T1000 (cell line): ENCODE measurements at places on chromosomes 1 and 21.

- no peak for DNase-seq
Measured at GRCh38 chr21:22892028-22892427, 1893.8 kb downstream of the NCAM2 start.

GRCh38 chr1:36561361-36561724 lies 78.6 kb upstream of the CSF3R start:
- no peak for DNase-seq

DNA sequence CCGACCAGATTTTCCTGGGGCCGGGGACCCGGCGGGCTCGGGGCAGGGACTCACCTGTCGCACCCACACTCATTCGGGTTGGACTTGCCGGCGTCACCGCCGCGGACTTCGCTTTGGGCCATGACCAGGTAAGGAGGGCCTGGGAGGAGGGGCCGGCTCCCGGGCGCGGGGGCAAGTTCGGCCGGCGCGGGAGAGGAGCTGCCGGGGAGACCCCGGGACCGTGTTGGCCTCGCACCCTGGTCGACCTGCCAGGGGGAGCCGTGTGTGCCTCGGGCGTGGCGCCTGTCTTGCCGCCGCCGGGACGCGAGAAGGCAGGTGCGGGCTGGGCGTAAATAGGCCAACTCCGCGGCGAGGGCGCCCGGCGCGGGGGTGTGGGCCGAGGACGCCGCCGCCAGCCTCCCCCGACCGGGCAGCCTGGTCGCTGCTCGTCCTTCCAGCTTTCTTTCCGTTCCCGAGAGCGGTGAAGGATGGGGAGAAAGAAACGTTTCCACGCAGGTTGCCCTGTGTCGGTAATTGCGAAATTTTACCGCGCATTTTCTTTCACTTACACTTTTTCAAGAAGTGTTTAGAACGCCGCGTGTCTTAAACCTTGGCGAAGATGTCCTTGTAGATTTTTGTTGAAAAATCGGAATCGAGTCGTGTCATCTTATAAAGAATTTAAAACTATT lies 558 bp downstream of the USP1 start:
- DNase-seq: no peak

DNA sequence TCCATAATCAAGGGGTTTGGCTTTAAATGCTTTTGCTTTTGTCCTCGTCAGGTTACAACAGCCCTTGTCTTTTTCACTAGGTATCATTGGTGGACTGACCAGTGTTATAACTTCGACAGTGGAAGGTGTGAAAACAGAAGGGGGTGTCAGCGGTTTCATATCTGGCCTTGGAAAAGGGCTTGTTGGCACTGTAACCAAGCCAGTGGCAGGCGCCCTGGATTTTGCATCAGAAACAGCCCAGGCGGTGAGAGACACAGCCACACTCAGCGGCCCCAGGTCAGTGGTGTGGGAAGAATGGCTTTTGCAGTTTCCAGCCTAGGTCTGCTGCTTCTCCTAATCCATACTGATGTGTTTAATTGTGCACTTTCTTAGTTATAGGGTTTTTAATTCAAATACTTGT lies 157.9 kb downstream of the DHRS3 start:
- DNase-seq: no peak

DNA sequence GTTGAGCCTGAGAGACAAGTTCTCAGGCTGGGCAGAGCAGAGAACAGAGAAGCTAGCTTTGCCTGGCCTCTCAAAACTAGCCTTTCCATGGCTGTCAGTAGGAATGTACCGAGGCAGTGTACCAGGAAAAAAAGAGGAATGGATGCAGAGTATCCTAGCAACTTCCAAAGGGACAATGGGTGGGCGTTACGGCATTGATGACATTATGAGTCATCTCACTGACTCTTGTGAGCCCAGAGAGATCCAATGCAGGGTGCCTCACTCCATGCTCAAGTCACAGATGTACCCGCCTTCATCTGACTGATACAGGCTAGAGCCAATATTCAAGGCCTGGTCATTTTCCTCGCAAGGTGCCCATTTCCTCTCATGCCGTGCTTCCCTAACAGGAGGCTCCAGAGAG lies 51.4 kb upstream of the C8B start:
- DNase-seq: no peak

- DNase-seq: no peak
Measured at GRCh38 chr1:84737590-84737989, 47.3 kb upstream of the SSX2IP start.

GRCh38 chr1:202229376-202229775 lies 35.8 kb downstream of the LGR6 start:
- DNase-seq: no peak

DNA sequence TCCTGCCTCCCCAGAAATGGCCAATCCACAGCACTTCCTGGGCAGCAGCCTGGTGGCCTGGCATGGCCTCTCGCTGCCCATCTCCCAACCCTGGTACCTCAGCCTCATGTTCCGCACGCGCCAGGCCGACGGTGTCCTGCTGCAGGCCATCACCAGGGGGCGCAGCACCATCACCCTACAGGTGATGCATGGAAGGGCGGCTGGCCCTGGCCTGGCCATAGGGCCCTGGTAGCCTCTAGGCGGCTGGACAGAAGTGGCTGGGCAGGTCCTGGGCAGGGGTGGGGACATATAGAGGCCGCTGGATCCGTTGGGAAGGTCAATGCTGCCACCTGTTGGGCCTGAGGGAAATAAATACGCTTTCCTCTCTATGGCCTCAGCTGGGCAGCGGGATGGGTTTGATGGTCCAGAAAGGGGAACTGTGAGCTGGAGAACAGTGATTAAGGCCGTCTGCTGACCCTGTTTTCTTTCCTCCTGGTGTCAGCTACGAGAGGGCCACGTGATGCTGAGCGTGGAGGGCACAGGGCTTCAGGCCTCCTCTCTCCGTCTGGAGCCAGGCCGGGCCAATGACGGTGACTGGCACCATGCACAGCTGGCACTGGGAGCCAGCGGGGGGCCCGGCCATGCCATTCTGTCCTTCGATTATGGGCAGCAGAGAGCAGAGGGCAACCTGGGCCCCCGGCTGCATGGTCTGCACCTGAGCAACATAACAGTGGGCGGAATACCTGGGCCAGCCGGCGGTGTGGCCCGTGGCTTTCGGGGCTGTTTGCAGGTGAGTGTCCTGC lies 14.4 kb downstream of the CELSR2 start:
- DNase-seq: peak; percentile 61

GRCh38 chr21:45980697-45981096 lies 873 bp upstream of the COL6A1 start:
- no peak for DNase-seq
